Frontal cortex (tissue), 4 donors: ENCODE measurements at places on chromosomes 4 and X. TPM values are rescaled to one million over a fixed set of nuclear protein-coding genes. Genes with fewer than 3 reads are reported as not detected.

Gene JAKMIP1
- 28.9 TPM for total RNA-seq

Gene CA5B
- 4.5 TPM for total RNA-seq

Gene SPRY1
- total RNA-seq: 15.1 TPM

Gene CDKL2
- total RNA-seq: 60.7 TPM

- DNase-seq: no peak
These were observed 16.4 kb upstream of the OTUD4 start for GRCh38 chr4:145196747-145197146.

Gene SMIM10
- total RNA-seq: 0.41 TPM

DNA sequence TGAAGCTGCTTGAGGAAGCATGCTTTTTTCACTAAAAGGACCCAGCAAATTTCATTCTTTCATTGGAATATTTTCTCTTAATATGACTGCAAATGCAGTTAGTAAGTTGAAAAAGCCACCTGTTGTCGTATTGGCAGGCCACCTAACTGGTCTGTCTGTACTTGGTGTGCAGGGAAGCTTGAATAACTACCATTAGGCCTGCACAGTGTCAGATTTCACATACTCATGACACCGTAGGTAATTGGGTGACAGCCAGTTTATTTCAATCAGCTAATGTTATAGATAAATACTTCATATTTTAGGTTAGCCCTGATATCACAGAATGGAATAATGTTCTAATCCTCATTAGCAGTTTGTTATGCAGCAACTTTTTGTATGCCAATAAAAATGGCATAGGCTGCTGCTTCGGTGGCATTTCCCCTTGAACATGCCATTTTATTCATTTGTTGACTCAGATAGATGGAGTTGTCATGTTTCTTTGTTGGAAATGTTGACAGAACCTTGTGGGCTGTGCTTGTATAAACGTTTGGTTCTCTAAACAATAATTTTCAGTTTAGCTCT, 173.7 kb downstream of the RPA4 start:
- no peak for DNase-seq

DNA sequence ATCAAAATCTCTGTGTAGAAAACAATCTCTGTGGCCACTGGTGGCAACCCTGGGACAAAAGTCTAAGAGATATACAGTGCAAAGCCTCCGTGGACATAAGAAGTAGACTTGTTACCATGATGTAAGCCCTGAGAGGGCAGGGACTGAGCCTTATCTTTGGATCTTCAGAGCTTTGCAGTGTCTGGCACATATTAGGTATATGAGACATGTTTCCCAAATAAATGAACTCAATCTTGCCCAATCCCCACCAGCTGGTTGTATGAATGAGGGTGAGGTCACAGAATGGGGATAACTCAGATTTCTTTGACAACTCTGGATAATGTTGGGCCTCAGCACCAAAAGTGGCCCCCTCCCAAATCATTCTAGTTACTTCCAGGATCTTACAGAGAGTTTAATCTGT, 511.4 kb upstream of the DIPK2B start:
- DNase-seq: no peak

DNA sequence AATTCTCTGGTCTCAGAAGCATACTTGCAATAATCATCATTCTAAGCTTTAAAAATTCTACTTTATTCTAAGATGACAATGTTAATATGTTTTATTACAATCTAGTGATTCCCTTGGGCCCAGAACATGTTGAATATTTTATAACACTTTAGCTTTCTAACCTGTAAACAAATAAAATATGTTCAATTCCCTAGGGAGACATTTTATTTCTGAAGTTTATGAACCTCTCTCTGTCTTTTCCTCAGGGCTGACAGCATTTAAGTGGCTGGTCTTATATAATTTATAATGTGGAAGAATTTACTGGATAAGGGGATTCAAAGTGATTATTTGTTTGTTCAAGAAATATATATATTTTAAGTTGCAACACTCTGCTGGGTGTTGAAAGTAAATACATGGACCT, 55.3 kb upstream of the NPFFR2 start:
- DNase-seq: no peak

Gene POU3F4
- 16.3 TPM for total RNA-seq

DNA sequence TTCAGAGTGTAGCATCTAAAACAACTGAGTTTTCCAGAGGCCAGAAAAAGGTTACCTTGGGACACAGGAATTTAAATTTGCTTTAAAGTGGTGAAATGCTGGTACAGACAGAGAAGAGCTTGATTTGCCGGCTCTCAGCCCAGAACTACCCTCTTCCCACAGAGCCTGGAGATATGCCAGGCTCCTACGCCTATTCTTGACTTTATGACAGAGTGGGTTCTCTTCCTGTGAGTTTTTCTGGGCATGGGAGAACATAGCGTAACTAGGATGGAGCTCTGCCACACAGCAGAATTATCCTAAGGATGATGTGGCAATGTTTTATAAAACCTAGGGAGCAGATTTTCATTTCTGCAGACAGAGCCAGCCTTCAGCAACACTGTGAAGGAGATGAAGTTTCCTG, 241.8 kb downstream of the GRIA3 start:
- DNase-seq: no peak
